NCI-H1930 (cell line): ENCODE measurements at places on chromosomes 7 and 10.

DNA sequence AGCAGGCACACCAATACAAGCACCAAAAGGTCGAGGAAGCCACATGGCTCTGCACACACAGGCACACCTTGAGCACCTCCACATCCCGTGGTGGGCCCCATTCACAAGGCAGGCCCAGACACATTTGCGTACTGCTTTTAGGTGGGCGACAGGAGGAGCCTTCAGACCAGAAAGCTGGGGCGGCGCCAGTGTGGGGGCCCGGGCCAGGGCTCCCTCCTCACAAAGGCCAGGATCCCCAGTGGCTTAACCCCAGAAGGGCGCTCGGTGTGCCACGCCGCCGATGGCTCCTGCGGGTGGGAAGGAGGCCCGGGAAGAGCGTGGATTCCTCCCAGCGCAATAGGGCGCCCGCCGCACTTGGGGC is 2.8 kb upstream of the SMARCD3 start:
- DNase-seq: no peak

- DNase-seq: no peak
Observed at GRCh38 chr10:108982159-108982558, 941.2 kb downstream of the XPNPEP1 start.

DNA sequence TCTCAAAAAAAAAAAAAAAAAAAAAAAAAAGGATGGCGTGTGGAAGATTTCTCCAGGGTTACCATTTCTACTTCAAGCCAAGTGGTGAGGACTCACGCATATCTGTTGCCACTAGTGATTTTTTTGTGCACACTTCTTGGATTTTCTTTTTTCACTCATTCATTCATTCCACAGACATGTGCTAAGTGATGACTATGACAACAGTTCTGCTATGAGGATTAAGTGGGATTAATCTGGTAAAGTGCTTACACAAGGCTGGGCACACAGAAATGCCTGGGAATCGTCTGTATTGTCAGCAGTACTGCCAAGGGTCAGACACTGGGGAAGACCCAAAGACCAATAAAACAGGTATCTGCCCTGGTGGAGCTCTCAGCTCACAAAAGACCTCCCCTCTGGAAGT is 6.3 kb upstream of the OPN1SW start:
- DNase-seq: no peak

GRCh38 chr7:112005205-112005775 is 200.9 kb downstream of the DOCK4 start:
- no peak for DNase-seq

DNA sequence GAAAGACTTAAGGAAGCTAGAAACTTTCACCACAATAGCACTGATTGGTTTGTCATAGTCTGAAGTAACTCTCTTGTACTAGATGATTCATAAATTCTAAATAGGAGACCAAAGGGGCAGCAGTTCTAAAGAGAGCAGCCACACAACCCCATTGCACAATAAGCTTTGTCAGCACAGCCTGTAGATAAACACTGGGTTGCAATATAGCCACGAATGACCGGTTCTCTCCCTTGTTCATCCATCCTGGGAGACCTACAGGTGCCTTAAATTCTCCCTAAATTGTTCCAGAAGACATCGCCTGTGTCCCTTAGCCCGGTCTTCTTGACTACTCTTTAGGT is 167.0 kb downstream of the SNX13 start:
- DNase-seq: no peak

- DNase-seq: no peak
Observed at GRCh38 chr7:877312-878232, 1.2 kb downstream of the GET4 start.

GRCh38 chr10:16929069-16929468 is 111.8 kb upstream of the RSU1 start:
- no peak for DNase-seq
